ENCODE measurements at places on chromosomes 4 and X. TPM values are rescaled to one million over a fixed set of nuclear protein-coding genes. Genes with fewer than 3 reads are reported as not detected.

Gene FGF5
- 0.09 TPM for total RNA-seq

Gene MCF2
- total RNA-seq = not detected

Gene TLL1
- 39.5 TPM for total RNA-seq

Gene ATOH1
- not detected for total RNA-seq

Gene ZNF81
- 4.8 TPM for total RNA-seq

Gene GYPB
- not detected for total RNA-seq

Gene PPP4R3C
- total RNA-seq = not detected

Gene NLGN4X
- total RNA-seq = 2.0 TPM

Gene UGT2B15
- total RNA-seq = not detected

Gene HMGB3
- 37.0 TPM for total RNA-seq

Gene CENPVL2
- not detected for total RNA-seq

Gene RTL9
- total RNA-seq = not detected

Gene HDX
- total RNA-seq = 5.5 TPM

Gene SSX2
- not detected for total RNA-seq

Gene SLC25A31
- total RNA-seq = not detected

Gene SYP
- 0.17 TPM for total RNA-seq

Gene RBM46
- not detected for total RNA-seq

Gene TIGD4
- under 0.01 TPM for total RNA-seq

Gene STS
- total RNA-seq = 8.9 TPM

Gene CT45A5
- not detected for total RNA-seq

Gene LNX1
- 13.5 TPM for total RNA-seq

Gene IRS4
- 0.09 TPM for total RNA-seq

Gene DRP2
- not detected for total RNA-seq

Gene GAGE12G
- not detected for total RNA-seq

Gene NXF2B
- total RNA-seq = not detected

Gene RPS3A
- total RNA-seq = 2,488 TPM

Gene IL13RA2
- total RNA-seq = 0.22 TPM
